ENCODE measurements at places on chromosomes 7 and 10.

DNA sequence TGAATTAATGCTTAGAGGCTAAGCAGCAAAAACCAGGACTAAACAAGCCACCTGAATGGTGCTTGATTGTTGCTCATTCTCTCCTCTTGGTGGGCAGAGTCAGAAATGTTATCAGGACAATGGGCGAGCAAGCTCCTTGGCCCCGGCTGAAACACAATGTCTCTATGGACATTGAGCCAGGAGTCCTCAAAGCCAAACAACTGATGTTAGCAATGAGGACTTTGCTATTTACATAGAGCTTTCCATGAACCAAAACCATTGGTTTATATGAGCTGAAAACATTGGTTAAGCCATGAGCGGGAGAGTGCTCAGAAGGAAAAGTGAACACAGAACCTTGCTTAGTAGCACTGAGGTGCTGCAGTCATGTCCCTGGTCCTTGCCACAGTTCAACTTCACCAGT is 21.5 kb upstream of the NPVF start:
- no peak for DNase-seq

- no peak for DNase-seq
Observed at GRCh38 chr7:90621747-90622140, 25.6 kb downstream of the CDK14 start.

GRCh38 chr7:118076564-118076963 is 107.4 kb upstream of the LSM8 start:
- no peak for DNase-seq

- DNase-seq = no peak
Observed at GRCh38 chr7:50281680-50282445, 22.7 kb upstream of the IKZF1 start.

DNA sequence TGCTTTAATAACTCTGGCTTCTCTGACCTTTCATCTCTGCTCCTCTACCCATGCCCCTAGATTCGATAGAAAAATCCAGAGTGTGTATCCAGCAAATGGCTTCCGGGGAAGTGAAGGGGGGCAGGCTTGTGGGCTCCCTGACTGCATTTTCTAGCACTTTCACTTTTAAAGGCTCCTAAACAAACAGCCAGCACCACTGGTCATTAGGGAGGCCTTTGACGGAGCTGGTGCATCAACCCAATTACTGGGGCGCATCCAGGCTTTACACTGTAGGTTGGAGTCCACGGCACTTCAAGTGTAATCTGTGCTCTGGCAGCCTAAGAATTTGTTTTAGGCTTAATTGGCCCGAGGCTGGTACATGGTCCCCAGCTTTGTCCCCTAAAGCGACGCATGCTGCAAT is 291.9 kb downstream of the GFRA1 start:
- no peak for DNase-seq

- peak; percentile 82 for DNase-seq
Observed at GRCh38 chr7:127347567-127348246, 44.8 kb downstream of the ZNF800 start.

DNA sequence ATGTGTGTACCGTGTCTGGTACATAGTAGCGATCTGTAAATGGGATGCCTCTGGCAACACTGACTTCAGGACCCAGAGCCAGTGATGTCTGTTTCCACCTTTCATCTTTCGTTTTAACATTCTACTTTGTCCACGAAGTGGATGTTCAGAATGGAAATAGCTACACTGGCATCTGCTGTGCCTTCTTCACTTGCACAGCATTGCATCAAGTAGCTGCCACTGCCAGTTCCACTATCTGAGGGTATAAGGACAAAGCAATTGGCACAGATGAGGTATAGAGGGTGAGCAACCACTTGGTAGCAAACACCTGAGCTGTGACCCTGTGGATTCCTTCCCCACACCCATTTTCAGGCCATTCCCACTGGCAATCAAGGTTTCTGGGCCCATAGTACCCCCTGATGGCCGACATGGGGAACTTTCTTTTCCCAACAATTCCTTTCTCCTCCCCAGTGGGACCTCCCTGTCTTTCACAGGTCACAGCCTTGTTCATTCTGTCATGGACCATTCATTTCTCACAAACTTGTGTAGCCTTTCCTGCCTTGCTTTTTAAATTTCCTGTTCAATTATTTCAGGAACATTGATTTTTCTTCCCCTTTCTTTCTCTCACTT is 4.0 kb downstream of the ITGA8 start:
- DNase-seq = peak; percentile 54

DNA sequence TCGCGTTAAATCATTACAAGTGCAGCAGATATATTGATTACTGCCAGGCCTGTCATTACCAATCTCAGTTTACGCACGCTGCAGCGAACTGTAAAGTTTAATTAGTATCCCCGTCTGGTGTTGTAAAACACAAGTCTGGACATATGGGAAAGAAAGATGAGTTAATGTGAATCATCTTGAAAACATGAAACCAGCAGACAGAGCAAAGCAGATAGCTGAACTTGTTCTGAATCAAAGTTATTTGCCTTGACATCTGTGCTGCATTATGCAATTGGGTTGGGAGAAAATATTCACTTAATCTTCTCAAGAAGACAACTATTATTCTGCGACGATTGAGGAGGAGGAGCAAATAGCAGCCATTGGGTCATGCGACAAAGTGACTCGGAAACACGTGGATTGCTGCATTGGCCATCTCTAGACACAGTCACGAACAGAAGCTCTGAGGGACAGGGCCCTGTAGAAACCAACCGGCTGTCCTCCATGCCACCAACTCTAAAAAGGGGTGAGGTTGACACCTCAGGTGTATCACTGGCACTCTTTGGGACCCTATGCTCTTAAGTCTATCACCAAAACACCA is 156.3 kb upstream of the C7orf33 start:
- no peak for DNase-seq

DNA sequence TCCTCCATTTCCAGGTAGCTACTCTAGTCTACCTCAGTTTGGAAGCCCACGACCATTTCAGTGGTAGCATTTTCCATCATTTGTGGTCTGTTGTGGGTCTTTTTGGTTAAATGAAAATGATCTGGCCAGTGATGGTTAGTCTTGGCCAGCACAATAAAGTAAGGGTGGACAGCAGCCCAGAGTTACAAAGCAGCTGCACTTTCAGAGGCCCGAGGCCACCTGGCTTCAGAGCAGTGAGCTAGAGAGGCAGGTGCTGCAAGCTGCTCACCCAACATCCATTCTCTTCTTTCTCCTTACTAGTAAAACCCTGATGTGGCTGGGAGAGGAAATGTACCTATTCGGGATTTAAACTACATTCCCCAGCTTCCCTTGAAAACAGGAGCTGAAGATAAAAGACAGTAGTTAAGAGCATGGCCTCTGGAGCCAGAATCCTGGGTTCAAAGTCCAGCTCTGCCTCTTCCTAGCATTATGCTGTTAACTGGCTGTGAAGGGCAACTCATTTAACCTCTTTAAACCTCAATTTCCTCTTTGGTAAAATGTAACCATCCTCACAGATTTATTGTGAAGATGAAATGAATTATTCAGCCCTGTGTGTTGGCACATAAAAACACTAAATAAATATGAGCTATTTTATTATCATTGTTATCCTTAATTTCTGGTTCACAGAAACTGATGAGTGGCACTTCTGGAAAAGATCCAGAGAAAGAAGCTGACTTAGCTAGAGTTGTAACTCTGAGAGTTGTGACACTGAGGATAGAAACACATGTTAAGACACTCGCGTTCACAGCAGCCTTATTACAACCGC is 517.4 kb downstream of the PARD3 start:
- no peak for DNase-seq

Measured in NCI-H82 (cell line).